T-helper 17 cell (primary cell): ENCODE measurements at places on chromosomes 7 and 10.

DNA sequence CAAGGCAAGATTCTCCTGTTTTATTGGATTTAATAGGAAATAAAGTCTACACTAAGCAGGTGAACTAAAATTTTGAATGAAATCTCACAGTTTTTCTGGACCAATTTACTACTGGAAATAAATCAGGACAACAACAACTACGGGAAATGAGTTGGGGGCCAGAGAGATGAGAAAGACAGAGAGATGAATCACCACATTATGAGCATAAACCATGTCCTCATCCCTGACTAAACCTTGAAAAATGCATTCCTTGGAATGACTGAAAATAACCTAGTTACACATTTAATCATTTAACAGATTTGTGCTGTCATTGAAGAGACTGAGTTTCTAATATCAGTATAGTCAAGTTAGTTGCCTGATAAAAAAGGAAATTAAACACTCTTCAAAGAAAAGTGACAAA lies 608.4 kb upstream of the KCND2 start:
- no peak for DNase-seq

- DNase-seq, result no peak
Measured at GRCh38 chr7:50779427-50779826, 3.3 kb downstream of the GRB10 start.

- no peak for DNase-seq
Measured at GRCh38 chr7:71637578-71637977, 505.6 kb downstream of the GALNT17 start.

DNA sequence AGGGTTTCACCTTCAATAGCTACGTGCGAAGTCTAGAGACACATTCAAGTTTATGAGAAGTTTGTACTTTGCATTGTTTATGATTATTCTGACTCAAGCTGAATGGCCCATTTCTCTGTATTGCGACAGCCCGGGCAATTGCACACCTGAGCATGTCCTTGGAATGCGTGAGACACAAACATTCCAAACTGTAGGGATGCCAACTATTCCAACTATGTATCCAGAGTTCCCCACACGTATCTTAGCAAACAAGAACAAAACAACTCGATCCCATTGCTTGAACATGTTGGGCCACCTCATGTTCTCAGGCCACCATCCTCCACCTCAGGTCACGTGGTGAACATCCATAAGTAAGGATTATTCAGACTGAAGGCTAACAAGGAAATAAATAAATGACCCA lies 51.4 kb upstream of the EGFR start:
- DNase-seq, result no peak

DNA sequence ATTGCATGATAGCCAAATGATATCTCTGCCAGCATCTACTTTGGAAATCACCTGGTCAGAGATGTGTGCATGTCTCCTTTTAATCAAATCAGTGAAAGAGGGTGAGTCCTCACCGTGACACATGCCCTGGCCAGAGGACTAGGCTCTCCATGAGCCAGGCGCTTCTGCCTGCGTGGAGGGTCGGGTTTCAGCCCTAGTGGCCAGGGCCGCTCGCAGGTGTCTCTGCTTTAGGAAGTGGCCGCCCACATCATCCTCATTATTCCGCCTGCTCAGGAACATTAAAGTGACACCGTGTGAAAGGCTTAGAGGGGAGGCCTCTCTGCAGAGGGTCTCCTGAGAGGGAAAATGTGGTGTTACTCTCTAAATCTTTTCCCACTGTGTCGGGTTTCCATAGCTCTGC lies 173.6 kb upstream of the PRKCQ start:
- DNase-seq, result no peak

GRCh38 chr10:106996510-106996909 lies 168.0 kb downstream of the SORCS1 start:
- DNase-seq, result no peak

- no peak for DNase-seq
Measured at GRCh38 chr10:89963451-89964102, 262.2 kb downstream of the KIF20B start.

DNA sequence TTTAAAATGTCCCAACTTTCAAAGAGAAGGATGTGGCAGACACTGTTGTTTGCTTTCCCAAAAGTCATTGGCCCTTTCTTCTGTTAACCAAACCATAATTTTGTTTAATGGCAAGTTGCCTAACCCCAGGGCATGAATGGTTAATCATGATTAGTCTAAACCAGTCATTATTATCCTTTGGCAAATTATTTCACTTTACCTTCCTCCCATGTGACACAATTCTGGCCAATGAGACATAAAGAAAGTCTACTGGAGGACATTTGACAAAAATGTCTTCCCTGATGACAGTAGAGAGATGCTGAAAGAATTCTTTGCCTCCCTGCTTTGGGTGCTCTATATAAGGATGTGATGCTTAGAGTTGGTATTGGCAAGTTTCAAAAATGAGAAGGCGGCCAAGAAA lies 101.9 kb downstream of the PODXL start:
- DNase-seq, result no peak

DNA sequence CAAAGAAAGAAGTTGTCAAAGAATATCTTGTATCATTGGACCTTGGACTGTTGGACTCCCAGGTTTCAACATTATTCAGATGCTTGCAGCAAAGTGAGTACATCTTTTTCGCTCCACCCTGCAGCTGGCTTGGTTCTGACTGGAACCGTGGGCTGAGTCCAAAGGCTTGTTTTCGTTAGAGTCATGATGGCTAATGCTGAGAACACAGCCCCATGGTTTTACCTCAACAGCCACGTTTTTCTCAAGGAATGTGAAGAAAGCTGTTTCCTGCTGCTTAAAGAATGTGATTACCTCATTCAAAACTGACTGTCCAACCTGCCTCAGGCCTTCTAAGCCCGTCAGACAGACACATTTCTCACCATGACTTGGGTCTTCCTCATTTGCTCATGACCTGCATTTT lies 69.5 kb downstream of the STEAP1B start:
- DNase-seq, result no peak

GRCh38 chr10:112202561-112203241 lies 19.1 kb upstream of the GPAM start:
- DNase-seq, result no peak

- DNase-seq, result no peak
Measured at GRCh38 chr10:43491855-43492254, 54.9 kb downstream of the ZNF487 start.

GRCh38 chr10:70492786-70493659 lies 14.5 kb downstream of the PALD1 start:
- DNase-seq, result no peak

- no peak for DNase-seq
Measured at GRCh38 chr10:47257396-47258120, 42.4 kb upstream of the GDF10 start.

GRCh38 chr7:16648551-16648950 lies 2.6 kb downstream of the BZW2 start:
- DNase-seq, result no peak

DNA sequence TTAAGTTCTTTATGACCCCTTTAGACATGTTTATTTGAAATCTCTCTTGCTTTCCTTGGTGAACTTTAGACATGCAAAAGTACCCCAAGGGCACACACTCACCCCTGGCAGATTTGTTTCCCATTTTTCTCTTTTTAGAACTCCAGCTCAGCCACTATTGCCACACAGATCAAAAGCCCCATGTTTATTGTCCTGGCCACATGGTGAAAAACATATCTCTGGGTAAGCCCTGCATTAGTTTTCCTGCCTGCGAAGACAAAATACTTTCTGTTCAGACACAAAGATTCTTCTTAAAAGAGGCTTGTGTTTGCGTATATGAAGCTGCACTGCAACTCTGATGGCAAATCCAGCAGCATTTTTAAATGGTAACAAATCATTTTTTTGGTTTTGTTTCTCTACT lies 200.0 kb downstream of the POLR1F start:
- DNase-seq, result no peak

DNA sequence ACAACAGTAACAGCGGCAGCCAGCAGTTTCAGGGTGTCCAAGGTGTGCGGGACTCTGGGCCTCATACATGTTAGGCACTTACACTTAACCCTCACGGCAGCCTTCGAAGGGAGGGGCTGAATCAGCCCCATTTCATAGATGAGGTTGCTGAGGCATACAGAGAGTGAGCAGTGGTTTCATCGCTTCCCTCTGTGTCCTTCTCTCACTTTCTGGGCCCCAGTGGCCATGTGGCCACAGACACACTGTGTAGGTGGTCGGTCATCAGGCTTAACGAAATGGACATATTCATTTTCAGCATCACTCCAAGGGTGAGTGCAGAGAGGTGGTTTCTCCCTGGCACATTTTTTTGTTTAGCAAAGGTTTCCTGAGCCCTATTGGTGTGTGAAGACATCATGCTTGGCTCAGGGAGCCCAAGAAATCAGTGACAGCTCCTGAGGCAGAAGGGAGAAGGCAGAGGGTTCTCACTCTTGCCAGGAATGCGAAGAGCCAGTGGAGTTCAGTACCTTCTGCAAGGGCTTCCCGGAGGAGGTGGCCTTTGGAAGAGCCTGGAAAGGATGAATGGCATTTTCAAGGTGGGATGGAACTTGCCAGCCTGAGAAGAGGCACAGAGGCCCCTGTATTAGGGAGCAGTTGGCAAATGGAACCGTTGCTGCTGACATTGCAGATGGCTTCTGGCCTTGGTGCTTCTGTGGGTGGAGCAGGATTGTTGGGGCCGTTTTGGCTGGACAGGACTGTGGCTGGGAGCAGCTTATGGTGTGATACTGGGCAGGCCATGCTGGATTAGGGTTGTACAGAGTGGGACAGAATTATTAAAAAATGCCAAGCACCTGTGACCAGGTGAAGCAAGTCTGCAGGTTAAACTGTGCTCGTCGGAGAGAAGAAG lies 61.7 kb upstream of the PPIF start:
- DNase-seq, result no peak

- no peak for DNase-seq
Measured at GRCh38 chr7:116087291-116087690, 56.7 kb upstream of the TFEC start.

DNA sequence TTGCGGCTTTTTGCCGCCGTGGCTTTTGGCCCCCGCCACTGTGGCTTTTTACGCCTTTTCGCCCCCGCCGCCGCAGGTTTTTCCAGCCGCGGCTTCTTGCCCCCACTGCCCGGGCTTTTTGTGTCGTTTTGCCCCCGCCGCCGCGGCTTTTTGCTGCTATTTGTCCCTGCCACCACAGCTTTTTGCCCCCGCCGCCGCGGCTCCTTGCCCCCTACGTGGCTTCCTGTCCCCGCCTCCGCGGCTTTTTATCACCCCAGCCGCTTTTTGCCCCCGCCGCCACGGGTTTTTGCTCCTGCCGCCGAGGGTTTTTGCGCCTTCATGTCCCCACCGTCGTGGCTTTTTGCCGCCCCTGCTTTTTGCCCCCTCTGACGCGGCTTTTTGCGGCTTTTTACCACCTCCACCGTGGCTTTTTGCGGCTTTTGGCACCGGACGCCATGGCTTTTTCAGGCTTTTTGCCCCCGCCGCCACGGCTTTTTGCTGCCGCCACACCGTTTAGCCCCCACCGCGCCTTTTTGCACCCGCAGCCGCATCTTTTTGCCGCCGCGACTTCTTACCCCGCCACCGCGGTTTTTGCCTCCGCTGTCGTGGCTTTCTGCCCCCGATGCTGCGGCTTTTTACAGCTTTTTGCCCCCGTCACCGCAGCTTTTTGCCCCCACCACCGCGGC lies 637.0 kb downstream of the ZNF716 start:
- DNase-seq, result no peak

- DNase-seq, result no peak
Measured at GRCh38 chr7:73520673-73521635, 1.1 kb downstream of the BAZ1B start.

DNA sequence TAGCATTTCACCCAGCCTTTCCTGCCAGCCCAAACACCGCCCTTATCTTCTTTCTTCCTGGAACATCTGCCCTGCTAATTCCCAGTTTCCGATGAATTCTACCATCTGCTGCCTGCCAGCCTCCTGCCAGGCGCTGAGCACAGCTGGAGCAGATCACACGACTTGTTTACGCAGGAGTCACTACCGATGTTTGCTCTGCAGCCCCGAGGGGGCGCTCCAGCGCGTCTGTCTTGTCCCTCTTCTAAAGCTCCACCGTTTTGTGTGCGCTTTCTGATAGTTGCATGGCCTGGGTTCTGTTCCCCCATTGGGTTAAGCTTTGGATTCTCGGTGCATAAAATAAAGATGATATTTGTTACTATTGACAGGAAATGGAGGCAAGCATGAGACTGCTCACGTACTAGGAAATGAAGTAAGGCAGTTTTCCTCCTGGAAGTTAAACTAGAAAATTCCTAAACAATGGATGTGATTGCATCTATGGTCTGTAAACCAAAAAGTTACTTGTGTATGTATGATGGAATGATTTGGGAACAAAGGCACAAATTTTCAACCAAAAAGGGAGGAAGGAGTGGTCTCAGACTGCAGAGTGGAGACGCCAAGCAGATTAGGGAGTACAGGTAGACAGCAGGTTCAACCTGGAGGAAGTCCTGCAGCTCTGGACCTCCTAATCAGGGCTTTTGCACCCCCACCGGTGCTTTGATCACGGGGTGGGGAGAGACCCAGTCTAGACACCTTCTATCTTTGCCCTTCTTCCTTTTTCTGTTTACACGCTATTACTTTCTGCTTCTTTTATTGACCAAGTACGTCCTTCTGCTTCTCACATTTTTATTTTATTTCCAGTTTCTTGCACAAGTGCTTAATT lies 2.2 kb upstream of the RBM17 start:
- DNase-seq, result peak; percentile 63

GRCh38 chr7:80619741-80620140 lies 18.7 kb upstream of the CD36 start:
- DNase-seq, result no peak

DNA sequence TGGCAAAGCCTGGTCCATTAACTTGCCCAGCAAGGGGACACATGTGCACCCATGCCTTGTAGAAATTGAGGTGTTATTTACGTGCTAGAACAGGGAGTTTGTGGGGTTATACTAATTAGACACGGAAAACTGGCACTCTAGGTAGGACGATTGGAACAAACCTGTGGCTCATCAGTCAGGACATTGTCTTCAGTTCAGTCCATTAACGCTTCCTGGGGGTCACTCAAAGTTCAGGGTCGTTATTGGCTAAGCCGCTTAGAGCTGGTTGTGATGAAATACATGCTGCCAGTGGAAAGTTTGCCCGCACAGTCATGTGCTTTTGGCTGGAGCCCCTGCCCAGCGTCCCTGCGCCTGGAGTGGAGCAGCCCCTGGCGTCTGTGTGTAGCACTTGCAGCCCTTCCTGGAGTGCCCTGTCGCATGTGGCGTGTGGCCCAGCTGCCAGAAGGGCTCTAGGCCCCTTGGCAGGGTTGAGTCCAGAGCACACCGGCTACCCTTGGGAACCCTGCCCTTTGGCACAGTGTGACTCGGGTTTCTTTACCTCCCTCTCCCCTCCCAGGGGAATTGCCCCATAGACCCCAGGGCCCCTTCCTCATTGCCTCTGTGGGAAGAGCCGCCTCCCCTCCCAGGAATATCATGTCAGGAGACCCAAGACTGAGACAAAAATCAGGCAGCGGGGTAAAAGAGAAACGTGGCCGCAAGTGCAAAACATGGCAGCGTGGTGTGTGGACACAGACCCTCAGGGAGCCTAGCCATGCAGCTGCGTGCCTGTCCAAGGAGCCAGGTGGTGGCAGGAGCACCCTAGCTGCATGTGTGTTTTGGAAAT lies 9.8 kb downstream of the ZNF775 start:
- DNase-seq, result no peak

GRCh38 chr10:131544495-131544894 lies 233.0 kb upstream of the TCERG1L start:
- no peak for DNase-seq
